Cardiac muscle cell (in vitro differentiated cells and primary cell): ENCODE measurements at places on chromosomes 3 and 15. TPM values are rescaled to one million over a fixed set of nuclear protein-coding genes. Genes with fewer than 3 reads are reported as not detected.

Gene DUSP7
- 32.2 and 39.5 TPM in 2 replicates for total RNA-seq

Gene CD86
- not detected in 2 replicates for total RNA-seq

DNA sequence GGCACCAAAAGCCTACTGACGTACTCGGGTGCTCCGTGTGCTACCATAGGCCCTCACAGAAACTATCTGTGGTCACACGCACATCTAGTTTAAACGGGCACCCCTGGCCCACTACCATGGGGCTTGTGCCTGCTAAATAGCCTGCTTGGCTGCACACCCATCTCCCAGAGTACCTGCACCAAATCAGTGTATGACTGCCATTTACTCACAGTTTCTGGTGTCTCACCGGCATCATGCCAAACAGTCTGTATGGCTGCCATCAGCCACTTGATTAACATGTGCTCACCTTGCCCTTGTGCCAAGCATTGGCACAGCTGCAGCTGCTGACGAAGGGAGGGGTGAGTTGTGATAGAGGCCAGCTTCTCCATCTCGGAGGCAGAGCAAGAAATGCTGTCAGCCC lies 232.7 kb downstream of the IGSF11 start:
- no peak for DNase-seq

Gene IL16
- 0.14 TPM in 1 of 2 replicates, not detected in the other for total RNA-seq

DNA sequence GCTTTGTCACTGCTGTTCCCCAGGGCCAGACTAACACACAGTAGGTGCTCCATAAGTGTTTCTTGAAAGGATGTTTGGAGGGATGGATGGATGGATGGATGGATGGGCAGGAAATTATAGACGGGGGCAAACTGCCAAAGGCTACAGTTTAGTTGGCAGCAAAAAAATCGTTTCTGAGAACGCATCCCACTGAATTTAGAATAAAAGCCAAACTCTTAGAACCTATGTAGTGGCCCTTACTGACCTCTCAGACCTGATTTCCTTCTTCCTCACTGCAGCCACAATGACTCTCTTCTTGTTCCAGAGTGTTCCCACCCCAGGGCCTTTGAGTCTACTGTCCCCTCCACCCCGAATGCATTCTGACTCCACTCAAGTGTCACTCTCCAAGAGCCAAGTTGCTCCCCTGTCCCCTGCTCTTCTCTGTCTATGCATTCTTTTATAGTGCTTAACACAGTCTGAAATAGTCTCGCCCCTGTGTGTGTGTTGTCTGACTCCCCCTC lies 5.2 kb upstream of the GATA2 start:
- no peak for DNase-seq

- no peak for DNase-seq
Observed at GRCh38 chr15:92930054-92930621, 30.0 kb downstream of the CHD2 start.

Gene PLA2G4E
- total RNA-seq = 0.06 TPM in 1 of 2 replicates, not detected in the other

DNA sequence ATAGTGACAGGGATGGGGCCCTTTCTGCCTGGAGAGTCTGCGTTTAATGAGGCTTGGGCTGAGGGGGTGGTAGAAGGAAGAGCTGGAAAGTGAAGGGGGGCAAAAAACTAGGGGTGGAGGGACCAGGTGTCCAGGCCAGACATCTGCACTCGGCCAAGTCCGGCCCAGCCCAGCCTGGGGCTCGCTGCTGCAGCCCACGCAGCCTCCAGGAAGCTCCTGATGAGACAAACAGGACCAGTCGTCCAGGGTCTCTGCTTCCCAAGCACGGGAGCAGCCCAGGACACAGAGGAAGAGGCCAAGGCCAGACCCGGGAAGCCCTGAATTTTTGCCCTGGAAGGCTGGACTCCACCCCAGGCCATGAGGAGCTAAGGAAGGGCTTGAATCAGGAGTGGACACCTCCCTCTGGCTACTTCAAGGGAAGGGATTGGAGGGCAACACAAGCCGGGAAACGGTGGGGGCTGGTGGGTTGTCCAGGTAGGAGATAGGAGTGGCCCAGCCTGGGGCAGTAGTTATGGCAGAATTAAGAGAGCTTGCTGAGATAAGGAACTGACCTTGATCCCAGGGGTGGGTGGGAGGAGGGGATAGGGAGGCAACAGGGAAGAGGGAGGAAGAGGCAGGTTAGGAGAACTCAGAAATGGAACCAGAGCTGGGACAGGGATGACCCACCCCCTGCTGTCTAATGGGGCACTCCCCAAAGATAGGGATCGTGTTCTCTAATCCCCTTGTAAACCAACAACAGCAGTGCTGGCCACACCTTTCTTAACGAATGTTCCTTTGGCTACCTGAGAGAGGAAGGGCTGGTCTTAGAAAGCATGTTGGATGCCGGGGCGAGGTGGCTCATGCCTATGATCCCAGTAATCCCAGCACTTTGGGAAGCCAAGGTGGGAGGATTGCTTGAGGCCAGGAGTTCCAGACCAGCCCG lies 89.5 kb downstream of the ANP32A start:
- no peak for DNase-seq

GRCh38 chr3:46972396-46972795 lies 4.1 kb downstream of the CCDC12 start:
- DNase-seq = no peak

Gene CRYGS
- total RNA-seq = 0.69 and 1.3 TPM in 2 replicates

GRCh38 chr3:128497305-128498126 lies 4.5 kb upstream of the GATA2 start:
- peak; percentile 38 for DNase-seq

DNA sequence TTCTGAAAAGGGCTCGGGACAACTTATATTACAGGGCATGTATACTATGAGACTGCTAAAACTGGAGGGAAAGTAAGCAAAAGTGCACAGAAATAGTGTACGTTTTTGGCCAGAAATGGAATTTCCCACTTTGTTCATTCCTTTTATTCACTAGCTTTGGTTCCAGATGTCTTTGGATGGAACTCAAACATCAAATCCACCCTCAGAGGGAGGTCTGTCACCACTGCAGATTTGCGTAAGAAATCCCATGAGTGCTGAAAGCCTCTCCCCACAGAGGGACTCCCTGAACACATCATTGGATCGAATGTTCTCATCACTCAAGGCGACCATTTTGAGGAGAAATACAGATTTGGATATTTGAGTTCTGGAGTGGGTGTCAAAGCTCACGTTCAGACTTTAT lies 71.6 kb downstream of the FEM1B start:
- DNase-seq = no peak

- DNase-seq = no peak
Observed at GRCh38 chr3:123113889-123114450, 47.1 kb downstream of the PDIA5 start.

DNA sequence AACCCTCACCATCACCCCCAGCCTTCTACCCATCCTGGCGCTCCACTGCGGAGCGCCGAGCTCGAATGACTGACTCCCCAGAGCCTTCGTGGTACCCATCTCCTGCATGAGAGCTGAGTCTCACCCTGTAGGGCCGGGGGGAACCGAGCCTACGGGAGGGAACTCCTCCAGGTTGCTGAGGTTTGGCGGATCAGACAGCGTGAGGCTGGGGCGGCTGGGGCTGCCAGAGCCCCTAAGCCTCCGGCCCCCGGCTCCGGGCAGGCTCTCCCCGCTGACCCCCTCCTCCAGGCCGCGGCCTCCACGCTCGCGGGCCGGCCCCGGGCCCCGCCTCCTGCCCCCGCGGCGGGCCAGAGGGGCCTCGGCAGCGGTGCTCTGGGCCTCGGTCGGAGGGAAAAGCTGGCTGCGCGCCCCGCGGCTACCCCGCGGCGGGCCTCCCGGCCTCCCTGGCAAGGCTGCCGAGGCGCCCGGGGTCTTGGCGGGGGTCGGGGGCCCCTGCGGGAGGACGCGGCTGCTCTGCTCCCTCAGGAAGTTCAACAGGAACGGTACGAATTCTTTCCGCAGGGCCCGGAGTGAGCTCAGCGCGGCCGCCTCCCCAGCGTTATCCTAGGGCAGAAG lies 643 bp downstream of the CDAN1 start:
- peak; percentile 49 for DNase-seq

- peak; percentile 75 for DNase-seq
Observed at GRCh38 chr3:23607184-23607847, 198.4 kb upstream of the UBE2E1 start.

DNA sequence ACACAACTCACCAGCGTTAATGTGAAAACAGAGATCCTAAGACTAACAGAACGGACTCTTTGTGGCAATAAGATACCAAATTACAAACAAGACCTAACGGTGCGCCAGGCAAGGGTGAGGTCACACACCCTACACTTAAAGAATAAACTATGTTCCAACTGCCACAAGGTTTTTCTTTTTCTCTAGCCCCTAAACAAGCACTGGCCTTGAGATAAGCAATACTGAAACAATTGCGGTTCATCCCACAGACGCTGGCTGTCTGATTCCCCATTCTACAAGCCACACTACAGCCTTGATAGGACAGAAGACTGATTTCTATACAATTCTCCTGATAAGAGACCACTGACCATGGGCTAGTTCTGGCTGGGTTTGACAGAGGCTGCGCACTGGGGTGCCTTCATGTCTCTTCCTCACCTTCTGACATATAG lies 20.5 kb upstream of the LIMD1 start:
- no peak for DNase-seq

- DNase-seq = no peak
Observed at GRCh38 chr15:85150130-85150480, 168.4 kb downstream of the PDE8A start.

GRCh38 chr15:68862415-68862814 lies 41.7 kb upstream of the ANP32A start:
- DNase-seq = no peak

GRCh38 chr3:89488800-89489580 lies 381.6 kb downstream of the EPHA3 start:
- peak; percentile 66 for DNase-seq

DNA sequence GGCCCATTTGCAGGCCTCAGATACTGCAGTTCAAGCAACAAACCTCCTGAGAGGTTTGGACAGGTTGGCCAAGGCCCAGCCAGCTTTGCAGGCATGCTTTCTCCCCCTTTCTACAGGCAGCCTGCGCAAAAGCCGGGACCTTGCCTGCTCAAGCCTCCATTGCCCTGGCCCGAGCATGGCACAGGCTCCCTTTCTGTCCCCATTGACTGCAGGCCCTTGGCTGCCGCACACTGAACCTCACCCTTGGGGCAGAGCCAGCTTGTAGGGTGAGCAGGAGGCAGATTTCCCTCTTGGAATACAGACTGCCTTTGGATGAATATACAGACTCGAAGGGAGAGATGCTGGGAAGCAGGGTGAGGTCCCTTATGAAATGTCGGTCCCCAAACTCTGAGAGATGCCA lies 461.7 kb upstream of the PROK2 start:
- DNase-seq = no peak

- DNase-seq = no peak
Observed at GRCh38 chr3:69194431-69195165, 72.2 kb upstream of the LMOD3 start.

Gene CLEC3B
- total RNA-seq = 1.3 TPM in 1 of 2 replicates, not detected in the other

Gene ADCY5
- 47.7 and 93.7 TPM in 2 replicates for total RNA-seq

Gene ZCWPW2
- total RNA-seq = 0.09 and 0.70 TPM in 2 replicates
